Stimulated activated naive CD8-positive, alpha-beta T cell treated with anti-CD3 and anti-CD28 coated beads, Interleukin-15, amount 100 ng/mL, for 72 hours (primary cell): ENCODE measurements at places on chromosomes 3 and 15.

GRCh38 chr15:25095179-25095578 is 140.4 kb downstream of the SNRPN start:
- DNase-seq: no peak

DNA sequence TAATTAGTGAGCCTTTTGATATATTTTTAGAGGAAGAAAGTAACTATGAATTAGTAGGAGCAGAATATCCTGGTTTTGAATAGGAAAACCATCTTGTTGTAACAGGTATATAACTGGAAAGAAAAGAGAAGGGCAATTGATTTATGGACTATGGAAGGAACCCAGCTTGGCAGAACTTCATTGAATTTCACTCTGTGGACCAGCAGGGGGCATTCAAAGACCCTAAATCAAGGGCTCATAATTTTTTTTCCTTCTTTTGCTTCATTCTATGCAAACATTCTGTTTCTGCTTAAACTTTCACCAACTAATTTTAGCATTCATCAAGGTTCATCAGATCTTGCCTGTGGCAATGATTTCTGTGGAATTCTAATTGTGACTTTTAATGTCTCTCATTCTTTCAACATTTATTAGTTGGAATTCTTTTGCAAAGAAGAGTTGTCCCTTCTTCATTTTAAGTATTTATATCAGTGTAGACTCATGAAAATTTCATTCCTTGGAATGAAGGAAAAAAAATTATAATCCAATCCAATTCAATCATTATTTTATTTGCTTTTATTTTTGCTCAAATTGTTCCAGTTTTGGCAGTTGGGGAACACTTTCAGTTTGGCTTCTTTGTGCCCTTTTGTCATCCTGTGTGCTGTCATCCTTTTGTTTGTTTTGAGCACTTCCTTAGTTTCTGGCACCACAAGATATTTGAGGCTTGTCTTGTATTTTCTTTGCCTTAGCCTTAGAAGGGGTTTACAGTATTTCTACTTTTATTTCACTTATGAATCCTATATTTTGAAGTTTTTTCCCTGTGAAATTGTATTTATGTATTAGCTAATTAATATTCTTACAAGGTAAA is 30.4 kb downstream of the NXPE3 start:
- DNase-seq: no peak

GRCh38 chr15:51065781-51066180 is 28.9 kb downstream of the TNFAIP8L3 start:
- DNase-seq: no peak

DNA sequence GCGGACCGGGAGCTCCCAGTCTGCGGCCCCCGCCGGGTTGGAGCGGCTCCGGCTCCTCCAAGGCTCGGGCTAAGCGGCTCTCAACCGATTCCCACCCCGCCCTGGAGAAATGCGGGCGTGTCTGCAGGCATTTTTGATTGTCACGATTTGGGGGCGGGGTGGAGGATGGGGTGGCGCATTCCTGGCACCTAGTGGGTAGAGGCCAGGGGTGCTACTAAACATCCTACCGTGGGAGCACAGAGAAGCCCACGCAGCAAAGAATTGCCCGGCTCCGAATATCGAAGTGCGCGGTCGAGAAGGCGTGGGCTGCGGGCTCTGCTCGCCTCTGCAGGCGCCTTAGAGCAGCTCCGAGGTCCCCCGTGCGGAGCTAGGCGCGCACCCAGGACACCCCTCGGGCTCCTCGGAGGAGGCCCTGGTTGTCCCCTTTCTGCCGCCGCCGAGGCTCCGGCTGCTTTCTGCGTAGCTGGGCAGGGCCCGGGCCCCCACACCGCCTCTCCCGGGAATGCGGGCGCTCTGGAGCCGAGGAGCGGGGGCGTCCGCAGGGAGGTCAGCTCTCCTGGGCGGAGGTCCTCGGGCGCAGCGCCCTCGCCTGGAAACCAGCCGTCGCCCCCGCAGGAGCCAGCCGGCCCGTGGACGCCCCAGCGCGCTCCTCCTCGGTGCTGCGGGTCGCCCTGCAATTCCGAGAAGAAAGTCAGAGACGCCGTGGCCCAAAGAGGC is 16.5 kb upstream of the LAMP3 start:
- peak; percentile 60 for DNase-seq

GRCh38 chr3:154022606-154023005 is 98.6 kb upstream of the ARHGEF26 start:
- no peak for DNase-seq

- no peak for DNase-seq
These were observed 28.6 kb downstream of the CHP1 start for GRCh38 chr15:41259546-41260189.

DNA sequence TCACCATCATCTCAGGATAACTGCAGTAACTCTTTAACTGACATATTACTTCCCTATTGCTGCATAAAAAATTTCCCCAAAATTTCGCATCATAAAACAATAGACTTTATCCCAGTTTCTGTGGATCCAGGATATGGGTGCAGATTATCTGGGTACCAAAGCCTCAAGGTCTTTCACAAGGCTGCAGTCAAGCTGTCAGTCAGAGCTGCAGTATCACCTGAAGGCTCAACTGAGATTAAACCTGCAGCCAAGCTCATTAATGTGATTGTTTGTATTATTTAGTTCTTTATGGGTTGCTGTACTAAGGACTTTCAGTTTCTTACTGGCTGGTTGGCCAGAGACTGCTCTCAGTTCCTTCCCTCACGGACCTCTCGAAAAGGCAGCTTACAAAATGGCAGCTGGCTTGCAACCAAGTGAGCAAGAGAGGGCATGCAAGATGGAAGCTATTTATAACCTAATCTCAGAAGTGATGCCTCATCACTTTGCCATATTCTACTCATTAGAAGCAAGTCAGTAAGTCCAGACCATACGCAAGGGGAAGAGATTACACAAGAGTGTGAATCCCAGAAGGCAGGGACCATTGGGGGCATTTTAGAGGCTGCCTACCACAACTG is 54.9 kb downstream of the DCUN1D1 start:
- DNase-seq: no peak
